ENCODE measurements at places on chromosomes 13 and 19.

GRCh38 chr13:76213423-76213904, 577.3 kb downstream of the LMO7 start:
- no peak for DNase-seq

GRCh38 chr19:48627865-48628314, 8.6 kb downstream of the SPHK2 start:
- DNase-seq: no peak

GRCh38 chr13:23852351-23852750, 36.8 kb downstream of the MIPEP start:
- no peak for DNase-seq

- DNase-seq: no peak
Measured at GRCh38 chr19:15107061-15108010, at the start of gene SYDE1. Gene SYDE1 (plus strand): TSS chr19:15107401. CDS start chr19:15107434, 33 bp downstream.

- DNase-seq: no peak
Measured at GRCh38 chr13:113559061-113559460, 25.5 kb upstream of the TFDP1 start.

All from CMK (cell line).